Mammary microvascular endothelial cell (primary cell): ENCODE measurements at places on chromosomes 3 and 15. TPM values are rescaled to one million over a fixed set of nuclear protein-coding genes. Genes with fewer than 3 reads are reported as not detected.

BFSP2 gene
- not detected in 2 replicates for total RNA-seq

LRTM1 gene
- not detected in 2 replicates for total RNA-seq

RPS17 gene
- 3,563 and 3,598 TPM in 2 replicates for total RNA-seq

PRSS50 gene
- not detected in 2 replicates for total RNA-seq

MYZAP gene
- total RNA-seq, result 9.4 and 13.8 TPM in 2 replicates

RASGRP1 gene
- under 0.01 and 0.05 TPM in 2 replicates for total RNA-seq

ATP1B3 gene
- total RNA-seq, result 184 and 190 TPM in 2 replicates

GPR149 gene
- not detected in 2 replicates for total RNA-seq

SNX33 gene
- 7.9 and 8.4 TPM in 2 replicates for total RNA-seq

CCNB2 gene
- 82.1 and 86.0 TPM in 2 replicates for total RNA-seq

EPHA6 gene
- 0.27 TPM in 1 of 2 replicates, not detected in the other for total RNA-seq

MYO1E gene
- 212 and 222 TPM in 2 replicates for total RNA-seq

GRM2 gene
- total RNA-seq, result not detected in 2 replicates

SMCO1 gene
- not detected in 2 replicates for total RNA-seq

GJD2 gene
- total RNA-seq, result not detected in 2 replicates

TGM4 gene
- 0.07 and 0.20 TPM in 2 replicates for total RNA-seq

XIRP1 gene
- total RNA-seq, result not detected in 2 replicates

EPHB1 gene
- 0.67 and 1.2 TPM in 2 replicates for total RNA-seq

RNF168 gene
- total RNA-seq, result 14.4 and 15.8 TPM in 2 replicates

ERICH6 gene
- total RNA-seq, result not detected in 2 replicates

NPAP1 gene
- total RNA-seq, result not detected in 2 replicates

DMXL2 gene
- 8.3 and 53.6 TPM in 2 replicates for total RNA-seq

TMEM62 gene
- 18.9 and 20.4 TPM in 2 replicates for total RNA-seq

ALDH1A3 gene
- 39.8 and 46.6 TPM in 2 replicates for total RNA-seq

SLC28A2 gene
- total RNA-seq, result not detected in 2 replicates

TRA2B gene
- 120 and 145 TPM in 2 replicates for total RNA-seq

SH2D7 gene
- not detected in 2 replicates for total RNA-seq

XYLB gene
- total RNA-seq, result 1.9 and 4.4 TPM in 2 replicates

LCTL gene
- not detected in 2 replicates for total RNA-seq

KCNAB1 gene
- total RNA-seq, result 0.20 and 0.53 TPM in 2 replicates

GCSAM gene
- not detected in 2 replicates for total RNA-seq

TMEM158 gene
- total RNA-seq, result 3.3 and 3.5 TPM in 2 replicates

HYAL1 gene
- total RNA-seq, result 5.1 and 9.8 TPM in 2 replicates

CSPG5 gene
- total RNA-seq, result 0.07 TPM in 1 of 2 replicates, not detected in the other

CASR gene
- not detected in 2 replicates for total RNA-seq

TRPC1 gene
- total RNA-seq, result 1.7 and 2.7 TPM in 2 replicates

ACP3 gene
- not detected in 2 replicates for total RNA-seq

SLC51A gene
- total RNA-seq, result not detected in 2 replicates

RARRES1 gene
- 5.1 and 9.6 TPM in 2 replicates for total RNA-seq

CHDH gene
- 0.07 TPM in 1 of 2 replicates, not detected in the other for total RNA-seq

TJP1 gene
- 63.3 and 68.9 TPM in 2 replicates for total RNA-seq

ACSBG1 gene
- total RNA-seq, result 0.07 and 0.25 TPM in 2 replicates

ZNF774 gene
- total RNA-seq, result 0.69 and 0.87 TPM in 2 replicates

TRPM1 gene
- under 0.01 and 0.60 TPM in 2 replicates for total RNA-seq

VGLL3 gene
- total RNA-seq, result 2.5 and 2.7 TPM in 2 replicates

CD86 gene
- not detected in 2 replicates for total RNA-seq
